Subcutaneous adipose tissue (tissue), 4 donors: ENCODE measurements at places on chromosomes 7 and 10. TPM values are rescaled to one million over a fixed set of nuclear protein-coding genes. Genes with fewer than 3 reads are reported as not detected.

LRWD1 gene
- total RNA-seq = 8.2 TPM

BBS9 gene
- 26.9 TPM for total RNA-seq

PNLIPRP2 gene
- not detected for total RNA-seq

TSPAN12 gene
- total RNA-seq = 11.1 TPM

CADPS2 gene
- total RNA-seq = 19.1 TPM

WIPF3 gene
- 0.17 TPM for total RNA-seq
